ENCODE measurements at places on chromosomes 2 and 18.

DNA sequence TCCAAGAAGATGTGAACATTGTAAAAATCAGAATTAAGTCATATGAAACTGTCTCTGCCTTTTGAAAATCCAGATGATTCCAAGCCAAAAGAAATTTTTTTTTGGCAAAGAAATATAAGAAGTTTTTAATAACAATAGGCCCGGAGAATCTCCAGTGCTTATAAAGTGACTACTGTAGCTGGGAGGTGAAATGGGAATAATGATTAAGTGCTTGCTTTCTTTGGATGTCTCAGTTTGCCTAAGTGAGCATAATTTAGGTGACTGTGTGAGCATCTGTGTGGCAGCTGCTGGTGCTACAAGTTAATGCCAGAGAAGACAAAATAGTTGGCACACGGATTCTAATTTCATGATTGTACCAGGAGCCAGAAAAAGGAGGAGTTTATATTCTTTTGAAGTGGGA, 185.0 kb downstream of the LTBP1 start:
- DNase-seq: no peak

GRCh38 chr2:74267068-74267467, 68.7 kb downstream of the MTHFD2 start:
- DNase-seq: no peak

GRCh38 chr18:78423811-78424210, 555.8 kb upstream of the SALL3 start:
- no peak for DNase-seq

DNA sequence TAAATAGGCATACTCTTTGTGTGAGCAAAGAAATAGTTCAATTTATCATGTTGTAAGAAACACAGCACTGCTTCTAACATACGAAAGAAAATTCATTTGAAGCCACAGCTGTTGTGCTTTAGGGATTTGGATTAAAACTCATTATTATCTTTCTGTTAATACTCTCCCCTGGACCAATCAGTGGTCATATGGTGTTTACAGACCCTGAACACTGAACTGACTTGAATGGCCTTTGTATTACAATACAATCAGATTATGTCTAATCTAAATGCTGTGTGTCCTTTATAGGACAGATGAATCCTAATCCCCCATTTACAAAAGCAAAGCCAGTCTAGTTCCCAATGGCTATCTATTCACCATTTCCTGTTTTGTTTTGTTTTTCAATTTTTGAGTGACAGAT, 36.5 kb downstream of the ZNF385B start:
- no peak for DNase-seq

DNA sequence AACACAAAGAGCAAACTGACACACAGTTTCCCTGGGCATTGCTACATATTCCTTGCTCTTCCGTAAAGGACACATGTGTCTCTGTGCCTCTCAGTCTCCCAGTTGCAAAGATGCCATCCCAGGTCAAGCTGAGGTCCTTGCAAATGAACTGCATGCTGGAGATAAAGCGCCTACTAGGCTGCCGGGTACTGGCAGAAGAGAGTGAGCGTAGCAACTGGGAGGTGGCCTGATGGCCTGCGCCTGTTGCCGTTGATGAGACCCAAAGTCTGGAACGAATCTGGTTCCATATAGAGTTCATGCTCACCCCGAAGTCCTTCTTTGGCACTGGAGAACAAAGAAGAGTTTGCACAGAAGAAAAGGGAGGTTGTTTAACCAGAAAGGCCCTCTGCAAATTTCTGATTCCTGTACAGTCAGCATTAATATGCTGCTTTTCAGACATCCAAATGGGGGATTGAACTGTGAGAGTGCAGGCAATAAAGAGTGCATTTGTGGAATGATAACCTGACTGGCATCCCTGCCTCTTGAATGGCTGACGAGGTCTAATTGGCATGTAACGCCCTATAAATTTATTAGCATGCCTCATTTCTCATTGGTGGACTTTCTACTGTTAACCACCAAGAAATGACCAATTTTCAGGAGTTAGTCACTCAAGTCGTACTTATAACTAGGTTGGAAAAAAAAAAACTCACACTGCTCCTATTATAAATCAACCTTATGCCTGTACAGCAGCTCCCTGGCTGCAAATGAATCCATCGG, 78.7 kb downstream of the GBX2 start:
- no peak for DNase-seq

- DNase-seq: no peak
Measured at GRCh38 chr2:126761981-126762878, 106.3 kb downstream of the GYPC start.

GRCh38 chr2:191350826-191351225, 105.6 kb downstream of the MYO1B start:
- DNase-seq: no peak

- DNase-seq: no peak
Measured at GRCh38 chr2:98931596-98931995, 4.4 kb downstream of the CRACDL start.

DNA sequence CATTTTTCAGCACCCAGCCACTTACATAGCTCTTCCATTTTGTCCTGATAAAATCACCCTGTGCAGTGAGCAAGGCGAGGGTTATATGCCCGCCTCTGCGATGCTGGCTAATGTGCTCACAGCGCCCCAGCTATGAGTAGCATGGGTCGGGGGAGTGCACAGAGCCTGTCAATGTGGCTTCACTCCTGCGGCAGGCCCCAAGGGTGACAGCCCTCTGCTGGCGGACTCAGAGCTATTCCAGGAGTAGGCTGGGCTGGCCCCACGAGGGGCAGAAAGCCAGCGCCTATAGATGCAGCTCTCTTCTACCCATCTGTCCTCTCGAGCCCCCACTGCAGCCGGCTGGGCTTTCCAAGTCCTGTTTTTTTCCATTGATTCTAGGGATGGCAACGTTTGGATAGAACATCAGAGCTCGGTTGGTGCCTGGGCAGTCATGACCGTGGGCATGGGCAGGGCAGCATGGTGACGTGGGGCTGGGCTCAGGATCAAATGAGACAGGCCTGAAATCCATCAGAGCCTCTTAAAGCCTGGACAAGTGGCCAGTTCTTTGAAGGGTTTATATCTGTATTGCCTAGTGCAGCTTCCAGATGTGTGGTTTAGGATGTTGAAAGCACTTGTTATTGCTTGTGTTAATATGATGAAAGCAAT, 134.7 kb downstream of the MCFD2 start:
- no peak for DNase-seq

- DNase-seq: no peak
Measured at GRCh38 chr18:31828613-31829012, 67.9 kb upstream of the SLC25A52 start.

- DNase-seq: no peak
Measured at GRCh38 chr2:128315122-128315828, 3.4 kb downstream of the HS6ST1 start.

GRCh38 chr2:46135958-46136357, 161.2 kb upstream of the EPAS1 start:
- no peak for DNase-seq

DNA sequence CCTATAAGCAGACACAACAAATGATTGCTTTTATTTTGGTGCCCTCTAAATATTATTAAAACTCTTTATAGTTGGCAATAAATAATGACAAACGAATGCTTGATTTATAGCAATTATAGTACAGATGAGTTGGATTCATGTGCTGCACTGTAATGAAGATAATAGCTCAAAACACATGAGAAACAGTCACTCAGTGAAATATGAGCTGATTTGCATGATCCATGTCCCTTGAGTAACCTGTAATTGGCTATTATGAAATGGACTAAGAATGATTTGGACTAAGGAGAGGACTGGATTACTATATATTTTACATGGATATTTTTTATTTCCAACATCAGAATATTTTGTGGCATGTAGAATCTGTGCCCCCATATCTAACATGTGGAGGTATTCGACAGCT, 365.6 kb upstream of the UBE2E3 start:
- no peak for DNase-seq

DNA sequence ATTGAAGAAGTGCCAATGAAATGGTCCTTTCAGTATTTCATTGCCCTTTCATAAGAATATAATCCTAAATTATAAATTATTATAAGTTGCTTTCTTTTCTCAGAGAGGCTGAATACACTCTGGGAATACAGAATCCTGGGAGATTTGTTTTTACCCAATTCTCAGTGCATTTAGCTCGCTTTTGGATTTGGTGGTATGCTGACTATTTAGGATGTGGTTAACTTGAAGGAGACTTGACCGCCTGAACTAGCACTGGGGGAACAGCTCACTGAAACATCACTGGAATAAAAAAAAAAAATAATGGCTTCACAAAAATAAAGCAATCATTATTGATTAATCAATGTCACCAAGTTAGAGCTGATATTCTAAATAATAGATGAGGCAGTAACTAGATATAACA, 10.2 kb downstream of the TNFAIP6 start:
- DNase-seq: no peak

DNA sequence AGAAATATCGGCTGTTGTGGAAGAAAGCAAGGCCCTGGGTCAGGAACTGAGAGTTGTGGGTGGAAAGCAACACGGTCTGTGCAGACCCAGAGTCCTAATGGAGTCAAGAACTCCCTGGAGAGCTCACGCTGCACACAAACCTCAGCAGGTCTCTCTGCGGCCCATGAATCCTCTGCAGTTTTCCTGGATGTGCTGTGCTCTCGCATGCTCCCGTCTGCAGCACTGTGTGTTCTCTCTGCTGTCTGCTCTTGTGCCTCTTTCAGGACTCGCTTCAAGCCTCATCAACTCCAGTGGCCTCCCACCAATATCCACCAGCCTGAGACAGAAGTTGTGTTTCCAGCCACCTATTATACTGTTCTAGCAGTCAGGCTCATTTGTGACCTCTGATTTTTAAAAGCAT, 24.3 kb downstream of the RNU4ATAC start:
- DNase-seq: no peak

GRCh38 chr2:134549104-134549503, 169.7 kb downstream of the TMEM163 start:
- DNase-seq: no peak

DNA sequence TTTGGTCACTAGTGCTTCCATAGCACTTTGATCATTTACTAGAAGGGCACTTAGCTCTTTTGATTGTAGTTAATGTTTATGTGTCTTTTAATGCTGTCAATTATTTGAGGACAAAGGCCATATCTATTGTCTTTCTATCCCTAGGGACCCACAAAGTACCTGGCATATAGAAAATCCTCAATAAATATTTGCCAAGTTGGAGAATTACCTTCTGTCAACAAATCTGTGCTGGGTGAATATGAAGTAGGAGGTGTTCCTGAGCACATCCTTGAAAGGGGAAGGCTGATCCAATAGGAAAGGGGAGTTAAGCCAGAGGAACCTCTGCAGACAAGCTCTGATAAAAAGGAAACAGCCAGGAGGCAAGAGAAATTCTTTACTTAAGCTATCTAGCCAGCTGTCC, 8.2 kb downstream of the DPP4 start:
- no peak for DNase-seq

DNA sequence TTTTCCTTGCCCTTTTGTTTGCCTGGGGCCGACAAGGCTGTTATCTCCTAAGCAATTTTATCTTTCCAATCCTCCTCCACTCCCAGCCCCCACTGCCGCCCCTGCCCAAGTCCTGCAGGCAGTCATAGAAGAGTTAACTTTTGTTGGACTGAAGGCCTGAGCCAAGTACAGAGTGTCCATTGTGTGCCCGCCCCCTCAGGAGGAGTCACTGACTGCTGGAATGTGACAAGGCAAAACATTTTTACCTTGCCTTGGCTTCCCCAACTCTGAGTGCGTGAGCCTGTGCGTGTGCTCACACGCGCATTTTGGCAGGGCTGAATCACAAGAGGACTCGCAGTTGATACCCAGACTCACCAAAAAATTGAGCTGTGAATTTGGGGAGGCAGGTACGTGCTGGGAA, 16.2 kb downstream of the SETBP1 start:
- no peak for DNase-seq

- DNase-seq: no peak
Measured at GRCh38 chr18:77061281-77061945, 71.2 kb downstream of the MBP start.

DNA sequence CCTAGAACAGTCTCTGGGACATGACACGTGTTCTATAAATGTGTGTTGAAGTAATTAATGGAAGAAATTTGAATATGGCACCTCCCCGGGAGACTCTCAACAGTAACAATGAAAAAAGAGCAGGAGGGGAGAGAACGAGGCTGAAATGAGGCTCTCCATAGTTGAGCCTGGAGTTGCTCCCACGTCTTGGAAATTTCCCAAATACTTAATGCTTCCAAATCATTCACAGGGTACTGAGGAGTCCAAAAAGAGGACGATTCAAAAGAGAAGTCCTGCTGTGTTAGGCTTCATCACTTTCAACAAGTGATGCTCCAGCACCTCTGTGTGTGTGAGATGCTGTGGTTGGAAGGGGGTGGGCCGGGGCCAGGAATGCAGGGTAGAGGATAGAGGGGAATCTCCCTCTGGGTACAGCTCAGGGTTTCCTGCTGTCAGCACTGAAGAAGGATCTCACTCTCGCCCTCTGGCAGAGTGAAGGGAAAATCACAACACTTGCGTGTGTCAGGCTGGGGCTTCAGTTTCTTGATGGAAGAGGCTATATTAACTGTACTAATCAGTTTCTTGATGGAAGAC, 18.1 kb upstream of the ZNF407 start:
- no peak for DNase-seq

- no peak for DNase-seq
Measured at GRCh38 chr2:237153181-237153580, 67.5 kb downstream of the COPS8 start.

- DNase-seq: no peak
Measured at GRCh38 chr2:236796236-236796635, 226.6 kb downstream of the ACKR3 start.

DNA sequence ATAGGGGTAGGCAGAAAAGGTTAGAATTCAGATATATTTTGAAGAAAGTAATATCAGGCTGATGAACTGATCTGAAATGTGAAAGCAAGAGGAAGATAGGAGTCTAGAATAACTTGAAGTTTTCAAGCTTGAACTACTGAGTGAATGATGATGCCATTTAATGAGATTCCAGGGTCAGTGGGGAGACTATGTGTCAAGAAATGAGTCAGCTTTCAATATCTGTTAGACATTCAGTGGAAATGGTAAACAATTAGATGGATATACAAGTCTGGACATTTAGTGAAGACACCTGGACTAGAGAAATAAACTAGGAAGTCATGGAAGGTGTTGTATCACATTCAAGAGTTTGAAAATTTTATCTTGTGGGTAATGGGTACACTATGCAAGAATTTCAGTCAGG, 326.9 kb downstream of the FSIP2 start:
- DNase-seq: no peak

GRCh38 chr18:811892-812375, at the start of gene YES1:
Gene YES1 (minus strand): TSS chr18:812242. CDS start chr18:756827, 55,415 bp downstream.
- peak; percentile 3 for DNase-seq

DNA sequence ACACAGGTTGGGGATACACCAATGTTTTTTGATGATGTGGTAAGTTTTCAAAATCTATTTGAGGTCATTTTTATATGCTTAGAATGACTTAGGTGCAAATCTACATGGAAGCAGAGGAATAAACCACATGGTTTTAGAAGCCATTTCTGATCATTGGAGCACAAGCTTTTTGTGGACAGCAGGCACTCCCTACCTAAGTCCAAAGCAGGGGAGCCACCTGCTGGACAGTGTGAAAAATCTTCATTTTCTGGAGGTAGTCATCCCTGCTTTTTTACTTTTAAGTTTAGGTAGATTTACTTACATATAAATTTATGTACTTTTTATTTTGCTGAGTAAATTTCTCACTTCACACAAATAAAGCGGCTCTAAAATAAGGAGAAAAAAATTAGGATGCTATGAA, 323.2 kb downstream of the PLCL1 start:
- DNase-seq: no peak

GRCh38 chr2:238100049-238100820, at the start of gene ESPNL:
Gene ESPNL (plus strand): TSS chr2:238100340. CDS start chr2:238100420, 80 bp downstream.
- DNase-seq: no peak

GRCh38 chr2:232126301-232127099, 165.0 kb downstream of the DIS3L2 start:
- no peak for DNase-seq

Data from esophagus squamous epithelium (tissue), 5 donors.